Tibial nerve (tissue), 4 donors: ENCODE measurements at places on chromosomes 3 and 15. TPM values are rescaled to one million over a fixed set of nuclear protein-coding genes. Genes with fewer than 3 reads are reported as not detected.
A peak's percentile ranks its signal among the peaks of the same experiment; 100 is the strongest.

DNA sequence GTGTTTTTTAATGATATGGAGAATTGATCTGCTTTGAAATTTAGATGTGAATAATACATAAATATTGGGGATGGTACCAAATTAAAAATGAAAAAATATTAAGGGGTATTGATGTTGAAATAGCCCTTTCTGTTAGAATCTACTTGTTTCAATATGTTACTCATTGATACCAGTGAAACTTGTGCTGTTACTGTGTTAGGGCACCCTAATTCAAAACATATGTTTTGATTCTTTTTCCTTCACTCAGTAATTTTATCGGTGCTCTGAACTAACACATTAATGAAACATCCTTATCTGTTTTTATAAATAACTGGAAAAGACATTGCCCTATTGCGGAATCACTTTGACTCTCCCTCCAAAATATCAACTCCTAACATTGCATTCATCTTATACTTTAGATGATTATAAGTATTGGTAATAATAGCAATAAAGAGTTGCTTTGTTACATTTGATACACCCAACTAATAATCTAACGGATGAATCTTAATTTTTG, 52.0 kb upstream of the CCNB2 start:
- no peaks in the 10 kb centered on the region for H3K36me3 ChIP-seq
- no peaks in the 10 kb centered on the region for H3K27me3 ChIP-seq
- no peak for DNase-seq
- no peak overlapping the region for H3K27ac ChIP-seq
- no peak overlapping the region for H3K4me3 ChIP-seq

- H3K36me3 ChIP-seq, result peaks cover 12% of the 10 kb centered on the region
- no peak for DNase-seq
- no peak overlapping the region for H3K4me3 ChIP-seq
- H3K4me1 ChIP-seq, result no peaks in the 10 kb centered on the region
- no peak overlapping the region for H3K27ac ChIP-seq
Observed at GRCh38 chr3:3064297-3064696, 45.9 kb downstream of the IL5RA start.

GRCh38 chr3:40873934-40874699, 325.2 kb upstream of the CTNNB1 start:
- no peak for DNase-seq
- H3K4me1 ChIP-seq, result peaks cover 37% of the 10 kb centered on the region
- no peaks in the 10 kb centered on the region for H3K27me3 ChIP-seq
- no peaks in the 10 kb centered on the region for H3K36me3 ChIP-seq

GRCh38 chr15:71133747-71134472, 18.6 kb downstream of the THSD4 start:
- H3K4me3 ChIP-seq, result no peak overlapping the region
- H3K4me1 ChIP-seq, result no peaks in the 10 kb centered on the region
- H3K36me3 ChIP-seq, result no peaks in the 10 kb centered on the region
- no peak overlapping the region for H3K27ac ChIP-seq

DNA sequence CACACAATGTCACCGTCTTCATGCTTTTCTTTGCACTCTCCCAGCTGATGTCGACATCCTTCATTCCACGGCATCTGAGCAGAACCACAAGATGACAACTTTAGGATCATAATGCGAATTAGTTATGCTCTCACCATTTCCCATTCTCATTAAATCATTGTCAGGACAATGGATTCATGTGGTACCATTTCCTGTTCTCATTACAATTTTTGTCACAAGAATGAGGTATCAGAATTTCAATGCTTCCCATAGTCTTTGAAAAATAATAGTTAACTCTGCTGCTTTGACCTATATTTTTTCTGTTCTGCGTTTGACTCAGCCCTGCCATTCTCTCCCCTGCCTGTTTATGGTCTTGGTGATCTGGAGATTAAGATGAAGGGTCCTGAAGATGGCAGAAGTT, 175.7 kb upstream of the MDFIC2 start:
- no peaks in the 10 kb centered on the region for H3K27me3 ChIP-seq
- no peak overlapping the region for H3K27ac ChIP-seq
- no peaks in the 10 kb centered on the region for H3K36me3 ChIP-seq
- H3K4me1 ChIP-seq, result no peaks in the 10 kb centered on the region

- no peaks in the 10 kb centered on the region for H3K27me3 ChIP-seq
- H3K27ac ChIP-seq, result peak overlapping the region; percentile 96
- H3K4me1 ChIP-seq, result peaks cover 67% of the 10 kb centered on the region
- peaks cover 5% of the 10 kb centered on the region for H3K36me3 ChIP-seq
- peak; percentile 65 for DNase-seq
Observed at GRCh38 chr15:93028632-93029213, 60.3 kb downstream of the RGMA start.

DNA sequence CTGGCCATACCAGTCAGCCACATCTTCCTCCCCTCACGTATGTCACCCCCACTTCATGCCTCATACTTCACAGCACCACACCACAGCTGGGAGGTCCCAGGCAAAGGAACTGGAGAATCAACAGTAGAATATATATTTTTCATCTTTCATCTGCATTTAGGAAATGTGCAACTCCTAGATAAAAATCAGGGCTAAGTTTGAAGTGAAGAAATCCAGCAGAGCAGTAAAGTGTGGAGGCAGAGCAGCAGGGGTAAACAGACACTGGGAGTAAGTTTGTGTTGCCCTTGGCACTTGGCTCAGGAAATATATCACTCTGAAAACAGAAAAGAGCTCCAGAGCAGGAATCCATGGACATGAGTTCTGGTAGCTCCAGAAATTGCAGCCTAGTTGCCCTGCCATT, 2.8 kb upstream of the HERC1 start:
- H3K27ac ChIP-seq, result no peak overlapping the region
- H3K4me1 ChIP-seq, result peaks cover 19% of the 10 kb centered on the region
- no peak for DNase-seq

DNA sequence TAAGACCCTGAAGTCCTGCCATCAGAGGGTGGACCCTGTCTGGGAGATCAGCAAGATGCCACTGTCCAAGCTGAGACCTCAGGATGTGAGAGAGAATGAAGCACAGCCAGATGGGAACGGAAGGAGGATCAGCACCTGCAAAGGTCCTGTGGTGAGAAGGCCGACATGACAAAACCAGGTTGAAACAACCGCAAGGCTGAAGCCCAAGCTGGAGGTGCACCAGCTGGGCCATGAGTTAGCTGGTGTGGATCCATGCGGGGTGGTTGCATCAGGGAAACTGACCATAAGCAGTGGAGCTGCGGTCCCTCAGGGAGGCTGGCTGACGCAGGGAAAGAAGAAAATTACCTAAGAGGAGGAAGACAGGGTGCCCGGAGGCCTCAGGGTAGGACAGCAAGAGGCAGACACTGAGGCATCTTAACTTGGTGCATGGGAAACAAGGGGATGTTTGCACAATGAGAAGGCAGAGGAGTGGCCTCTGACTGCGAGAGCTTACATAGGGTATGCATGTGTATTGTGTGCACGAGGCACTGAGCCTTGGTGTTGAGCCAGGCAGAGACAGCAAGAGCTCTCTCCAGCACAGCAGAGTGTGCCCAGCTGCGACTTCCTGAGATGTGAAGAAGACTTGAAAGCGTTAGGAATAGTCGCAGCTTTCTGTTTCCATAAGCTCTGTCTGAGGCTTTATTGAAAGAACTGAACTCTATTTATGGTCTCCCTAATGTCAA, 497.7 kb downstream of the OCA2 start:
- H3K4me3 ChIP-seq, result no peak overlapping the region
- H3K27me3 ChIP-seq, result no peaks in the 10 kb centered on the region
- H3K27ac ChIP-seq, result no peak overlapping the region

DNA sequence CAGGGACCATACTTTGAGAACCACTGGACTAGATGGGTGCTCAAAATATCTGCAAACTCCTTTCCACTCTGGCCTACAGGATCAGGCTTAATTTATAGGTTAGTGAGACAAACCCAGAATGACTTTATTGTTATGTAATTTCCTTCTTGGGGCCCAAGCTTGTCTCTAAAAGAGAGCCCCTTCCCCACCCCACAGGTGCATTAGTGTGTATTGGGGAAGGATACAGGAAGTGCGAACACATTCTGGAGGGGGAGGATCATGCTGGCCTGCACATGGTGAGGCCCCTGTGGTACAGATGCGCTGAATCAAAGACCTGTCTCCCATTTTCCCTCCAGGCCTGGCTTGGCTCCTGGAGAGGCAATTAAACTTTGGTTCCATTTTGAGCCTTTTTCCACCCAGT, 273.0 kb upstream of the LRTM1 start:
- H3K27ac ChIP-seq, result no peak overlapping the region
- no peaks in the 10 kb centered on the region for H3K36me3 ChIP-seq
- no peaks in the 10 kb centered on the region for H3K27me3 ChIP-seq

GRCh38 chr15:41394924-41395323, 7.4 kb downstream of the NDUFAF1 start:
- no peaks in the 10 kb centered on the region for H3K36me3 ChIP-seq
- H3K4me1 ChIP-seq, result no peaks in the 10 kb centered on the region
- H3K4me3 ChIP-seq, result no peak overlapping the region
- H3K27me3 ChIP-seq, result no peaks in the 10 kb centered on the region
- no peak overlapping the region for H3K27ac ChIP-seq

- no peak overlapping the region for H3K4me3 ChIP-seq
- no peaks in the 10 kb centered on the region for H3K27me3 ChIP-seq
- no peaks in the 10 kb centered on the region for H3K36me3 ChIP-seq
Observed at GRCh38 chr3:164683489-164683888, 394.8 kb downstream of the SI start.

- H3K36me3 ChIP-seq, result no peaks in the 10 kb centered on the region
- H3K4me3 ChIP-seq, result no peak overlapping the region
- no peak overlapping the region for H3K27ac ChIP-seq
- no peak for DNase-seq
- no peaks in the 10 kb centered on the region for H3K4me1 ChIP-seq
Observed at GRCh38 chr15:97875025-97875512, 85.4 kb upstream of the ARRDC4 start.

GRCh38 chr15:56146756-56147155, 96.9 kb downstream of the RFX7 start:
- no peak overlapping the region for H3K27ac ChIP-seq
- H3K4me1 ChIP-seq, result no peaks in the 10 kb centered on the region
- no peaks in the 10 kb centered on the region for H3K27me3 ChIP-seq
- H3K4me3 ChIP-seq, result no peak overlapping the region
- DNase-seq, result no peak
- peaks cover 15% of the 10 kb centered on the region for H3K36me3 ChIP-seq

DNA sequence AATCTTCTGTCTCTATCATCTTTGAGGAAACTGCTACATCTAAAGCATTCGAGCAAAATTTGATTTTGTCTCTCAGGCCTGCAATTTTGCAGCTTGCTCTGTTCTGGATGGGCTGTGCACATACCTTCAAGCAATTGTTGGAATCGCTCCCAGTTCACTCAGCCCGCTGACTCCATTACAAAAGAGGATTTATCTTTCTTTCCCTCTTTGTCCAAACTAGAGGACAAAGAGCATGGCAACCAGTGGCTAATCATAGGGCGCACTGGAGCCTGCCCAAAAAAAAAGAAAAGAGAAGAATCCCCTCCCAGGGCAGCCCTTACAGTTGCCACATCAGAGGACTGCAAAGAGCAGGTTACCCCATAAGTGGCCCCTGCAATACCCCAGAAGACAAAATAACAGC, 49.0 kb upstream of the DUT start:
- no peaks in the 10 kb centered on the region for H3K27me3 ChIP-seq
- no peaks in the 10 kb centered on the region for H3K4me1 ChIP-seq
- H3K36me3 ChIP-seq, result no peaks in the 10 kb centered on the region
- DNase-seq, result no peak

NTRK3 gene
- 85.9 TPM for total RNA-seq

GOLGA8T gene
- total RNA-seq, result not detected

RPL32 gene
- total RNA-seq, result 713 TPM

CACNA1D gene
- total RNA-seq, result 29.5 TPM

PEAK1 gene
- total RNA-seq, result 78.3 TPM

KLF15 gene
- total RNA-seq, result 138 TPM
